ENCODE measurements at places on chromosomes 16 and 17. TPM values are rescaled to one million over a fixed set of nuclear protein-coding genes. Genes with fewer than 3 reads are reported as not detected.

CBLN1 gene
- total RNA-seq: 1.5 TPM

DNA sequence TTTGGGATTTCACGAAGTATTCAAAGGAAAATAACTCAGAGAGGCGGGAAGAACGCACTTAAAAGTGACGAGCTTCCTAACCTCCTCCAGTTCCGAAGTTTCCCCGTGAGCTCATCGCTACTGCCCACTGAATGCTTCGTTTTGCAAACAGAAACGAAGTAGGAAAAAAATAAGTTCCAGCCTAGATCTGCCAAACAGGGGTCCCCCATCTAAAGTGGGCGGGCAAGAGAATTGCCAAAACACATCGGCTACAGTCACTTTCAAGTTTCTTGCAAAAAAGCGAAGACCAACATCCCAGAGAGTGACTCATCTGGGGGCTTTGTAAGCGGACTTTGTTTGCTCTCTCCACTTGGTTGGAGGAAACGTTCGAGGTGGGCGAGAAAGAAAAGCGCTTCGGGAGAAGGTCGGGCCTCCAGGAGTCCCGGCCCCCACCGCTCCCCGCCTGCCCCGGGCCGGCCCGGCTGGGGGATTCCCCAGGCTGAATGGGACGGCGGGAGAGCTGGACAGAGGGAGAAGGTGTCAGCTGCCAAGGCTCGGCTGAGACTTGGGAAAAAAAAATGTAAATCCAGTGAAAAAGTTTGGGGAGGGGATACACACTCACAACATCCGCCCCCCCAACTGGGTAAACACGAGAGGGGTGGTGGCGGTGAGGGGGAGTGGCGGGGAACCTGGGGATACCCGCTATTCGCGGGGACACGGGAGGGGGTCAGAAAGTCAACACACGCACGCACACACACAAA, 1.0 kb downstream of the VEZF1 start:
- DNase-seq: no peak

- no peak for DNase-seq
These were observed 44.0 kb upstream of the CLEC18B start for GRCh38 chr16:74465281-74465680.

DNA sequence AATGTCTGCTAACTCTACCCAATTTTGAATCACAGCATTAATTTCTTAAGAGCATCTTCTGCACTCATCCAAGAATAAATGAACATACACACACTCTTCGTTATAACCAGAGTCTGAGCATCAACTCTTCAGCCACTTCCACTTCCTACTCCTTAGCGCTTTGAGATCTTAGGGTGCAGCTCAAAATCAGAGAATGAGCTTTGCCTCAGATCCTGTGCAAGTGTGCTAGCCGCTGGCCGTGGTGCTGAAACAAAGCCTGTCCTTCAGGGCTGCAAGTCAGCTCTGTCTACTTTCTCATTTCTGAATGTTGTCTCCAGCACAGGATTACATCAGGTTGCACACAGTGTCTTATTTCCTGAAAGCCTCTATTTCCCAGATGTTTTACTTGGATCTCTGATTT, 165.4 kb downstream of the AIPL1 start:
- no peak for DNase-seq

HOXB1 gene
- total RNA-seq: not detected

DNA sequence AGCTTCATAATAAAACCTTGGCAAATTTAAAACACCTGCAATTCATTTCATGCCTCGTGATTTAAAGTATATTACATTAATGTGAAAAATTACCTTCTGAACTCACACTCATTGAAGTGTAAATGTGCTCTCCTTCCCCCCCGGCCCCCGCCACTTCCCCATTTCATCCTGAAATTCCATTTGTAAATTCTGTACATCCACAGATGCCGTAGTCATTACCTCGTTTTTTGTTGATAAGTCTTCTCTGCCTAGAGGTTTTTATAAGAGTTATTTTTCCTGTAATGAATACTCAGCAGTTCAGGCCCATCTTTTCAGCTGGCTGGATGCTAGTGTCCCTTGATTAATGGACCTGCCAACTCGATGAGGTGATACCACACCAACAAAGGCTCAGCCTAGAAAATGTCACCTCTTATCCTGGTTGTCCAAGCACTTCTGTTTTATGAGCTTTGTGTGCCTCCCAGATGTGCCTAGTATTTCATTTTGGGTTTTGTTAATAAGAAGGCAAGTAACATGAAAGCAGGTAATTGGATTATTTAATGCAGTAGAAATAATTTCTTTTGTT, 64.8 kb upstream of the KIFC3 start:
- no peak for DNase-seq

USH1G gene
- not detected for total RNA-seq

CACNG1 gene
- not detected for total RNA-seq

DNA sequence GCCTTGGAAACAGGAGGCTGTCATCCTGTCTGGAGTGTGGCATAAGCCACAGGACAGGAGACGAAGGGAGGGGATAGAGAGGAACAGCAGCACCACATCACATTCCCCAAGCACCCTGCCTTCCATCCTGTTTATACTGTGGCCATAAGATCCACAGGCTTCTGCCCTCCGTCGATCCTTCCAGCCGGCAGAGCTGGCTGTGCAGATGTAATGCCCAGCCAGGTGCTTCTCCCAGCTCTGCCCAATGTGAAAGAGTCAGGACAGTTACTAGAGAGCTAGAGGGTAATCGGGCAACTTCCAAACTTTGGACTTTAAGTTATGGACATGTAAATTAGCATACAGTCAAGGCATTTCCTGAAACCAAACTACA, 368.4 kb downstream of the SOX9 start:
- no peak for DNase-seq

- DNase-seq: no peak
These were observed 101.8 kb downstream of the FOXL1 start for GRCh38 chr16:86680162-86680561.

DNA sequence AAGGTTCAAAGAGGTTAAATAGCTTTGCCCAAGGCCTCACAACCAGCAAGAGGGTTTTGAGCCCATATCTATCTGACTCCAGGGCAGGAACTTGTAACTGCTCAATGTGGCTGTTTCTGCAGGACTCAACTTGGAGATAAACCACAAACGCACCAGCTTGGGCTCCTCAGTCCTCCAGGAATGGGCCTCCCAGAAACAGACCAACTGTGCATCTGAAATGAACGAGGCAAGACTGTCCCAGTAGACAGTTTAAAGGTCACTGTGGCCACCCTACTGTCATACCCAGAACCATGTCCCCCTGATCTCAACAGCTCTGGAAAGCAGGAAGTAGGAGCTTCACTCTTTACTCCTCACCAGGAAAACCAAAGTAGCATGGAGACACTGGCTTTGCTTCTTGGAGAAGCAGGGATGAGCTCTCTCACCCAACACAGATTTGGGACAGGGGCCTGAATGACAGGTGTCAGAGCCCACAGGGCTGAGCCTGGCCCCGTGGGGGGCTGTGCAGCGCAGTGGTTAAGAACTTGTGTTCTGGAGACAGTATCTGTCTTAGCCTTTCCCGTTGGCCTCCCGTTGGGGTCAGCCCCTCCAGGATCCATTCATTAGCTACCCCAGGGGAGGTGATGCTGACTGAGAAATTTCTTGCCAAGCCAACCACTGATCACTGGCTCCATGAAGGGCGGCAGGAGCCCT, 2.3 kb upstream of the CALB2 start:
- DNase-seq: no peak

GRCh38 chr17:28975031-28975430, 23.7 kb upstream of the PHF12 start:
- DNase-seq: no peak

DNA sequence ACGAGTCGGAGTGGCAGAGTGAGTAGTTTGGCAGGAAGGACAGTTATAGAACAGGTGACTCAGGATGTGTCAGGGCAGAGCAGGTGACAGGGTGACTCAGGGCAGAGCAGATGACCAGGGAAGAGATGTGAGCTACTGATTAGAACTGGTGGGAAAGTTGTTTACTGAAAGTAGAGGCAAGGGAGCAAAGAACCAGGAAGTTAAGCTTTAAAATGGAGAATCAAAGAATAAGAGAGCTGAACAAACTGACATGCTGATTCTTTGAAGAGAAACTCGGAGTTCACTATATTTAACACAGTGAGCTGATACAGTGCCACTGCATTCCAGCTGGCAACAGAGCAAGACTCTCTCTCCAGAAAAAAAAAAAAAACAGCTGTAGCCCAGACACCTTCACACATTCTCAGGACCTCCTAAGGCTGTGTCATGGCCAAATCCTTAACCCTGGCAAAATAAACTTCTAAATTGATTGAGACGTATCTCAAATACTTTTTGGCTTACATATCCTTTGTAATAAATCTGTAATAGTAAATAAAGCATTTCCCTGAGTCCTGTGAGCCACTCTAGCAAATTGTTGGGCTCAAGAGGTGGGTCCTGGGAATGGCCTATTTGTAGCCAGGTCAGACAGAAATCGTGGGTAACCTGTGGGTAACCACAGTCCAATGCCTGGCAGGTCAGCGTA, 12.3 kb upstream of the UBE2I start:
- DNase-seq: no peak

DNA sequence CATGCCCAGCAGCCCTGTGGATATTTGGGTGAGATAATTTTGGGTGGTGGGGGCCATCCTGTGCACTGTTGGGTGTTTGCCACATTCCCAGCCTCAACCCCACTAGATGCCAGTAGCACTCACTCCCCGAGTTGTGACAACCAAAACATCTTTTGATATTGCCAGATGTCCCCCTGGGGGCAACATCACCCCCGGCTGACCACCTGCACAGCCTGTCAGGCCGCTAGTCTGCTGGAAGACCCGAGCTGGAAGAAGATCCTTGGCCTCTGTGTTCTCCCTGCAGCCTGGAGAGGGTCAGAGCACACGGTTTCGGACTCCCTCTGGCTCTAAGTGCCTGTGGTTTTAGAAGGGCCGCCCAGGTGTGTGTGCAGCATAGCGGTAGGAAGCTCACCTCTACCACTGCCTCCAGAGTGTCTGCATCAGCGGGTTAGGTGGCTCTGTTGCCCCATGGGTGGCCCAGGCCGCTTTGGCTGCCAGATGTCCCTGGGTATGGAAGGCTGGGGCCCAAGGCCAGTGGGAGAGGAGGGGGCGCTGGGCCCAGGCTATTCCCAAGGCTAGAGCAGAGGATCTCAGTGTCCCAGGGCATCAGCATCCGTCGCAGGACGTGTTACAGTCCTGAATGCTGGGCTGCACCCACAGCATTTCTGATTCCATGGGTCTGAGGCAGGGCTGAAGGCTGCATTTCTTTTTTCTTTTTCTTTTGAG, 195.8 kb upstream of the GSE1 start:
- peak; percentile 63 for DNase-seq

DNA sequence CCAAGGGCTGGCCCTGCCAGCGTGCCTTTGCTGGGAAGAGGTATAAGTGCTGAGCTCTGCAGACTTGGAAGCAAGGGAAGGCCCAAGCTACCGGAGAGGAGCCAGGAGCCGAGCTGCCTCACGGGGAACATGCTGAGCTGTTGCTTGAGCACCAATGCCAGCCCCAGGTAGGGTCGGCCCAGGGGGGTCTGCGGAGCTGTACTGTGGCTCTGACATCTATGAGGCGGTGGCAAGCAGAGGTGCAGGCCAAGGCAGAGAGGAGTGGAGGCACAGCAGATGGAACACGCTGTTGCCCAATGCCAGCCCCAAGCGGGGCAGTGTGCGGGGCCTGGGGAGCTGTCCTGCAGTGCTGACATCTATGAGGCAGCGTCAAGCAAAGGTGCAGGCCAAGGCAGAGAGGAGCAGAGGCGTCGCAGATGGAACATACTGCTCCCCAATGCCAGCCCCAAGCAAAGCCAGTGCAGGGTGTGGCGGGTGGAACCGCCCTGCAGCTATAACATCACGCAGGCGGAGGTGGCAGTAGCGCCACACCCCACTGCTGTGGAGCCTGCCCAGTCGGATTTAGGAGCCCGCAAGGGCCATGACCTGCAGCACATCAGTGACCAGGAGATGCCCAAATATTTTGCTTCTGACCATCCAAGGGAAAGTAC, 10.0 kb downstream of the GGA2 start:
- no peak for DNase-seq

DNA sequence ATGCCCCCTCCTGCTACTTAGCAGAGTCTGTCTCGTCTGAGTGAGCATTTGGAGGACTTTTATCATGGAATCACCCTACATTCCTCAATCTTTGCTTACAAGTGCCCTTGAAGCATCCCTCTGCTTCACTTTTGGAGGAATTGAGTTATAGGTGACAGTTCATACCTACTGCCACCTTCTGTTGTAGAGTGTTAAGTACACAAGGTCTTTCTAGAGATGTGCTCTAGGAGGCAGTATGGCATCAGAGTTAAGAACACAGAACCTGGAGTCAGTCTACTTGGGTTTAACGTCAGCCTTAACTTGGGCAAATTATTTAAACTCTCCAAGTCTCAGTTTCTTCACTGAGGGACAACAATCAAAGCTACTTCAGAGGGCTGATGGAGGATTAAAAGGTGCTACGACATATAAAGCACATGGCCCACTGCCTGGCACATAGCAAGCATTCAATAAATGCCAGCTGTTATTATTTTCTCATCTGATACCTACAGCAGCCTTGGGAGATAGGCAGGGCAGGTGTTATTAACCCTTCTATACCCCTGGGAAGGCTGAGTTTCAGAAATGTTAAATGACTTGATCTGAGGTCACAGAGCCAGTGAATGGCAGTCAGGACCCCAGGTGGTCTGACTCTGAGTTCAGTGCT, 62.2 kb downstream of the UTP18 start:
- DNase-seq: no peak

- no peak for DNase-seq
These were observed 631 bp downstream of the RETREG3 start for GRCh38 chr17:42608305-42609181.

GRCh38 chr16:89187032-89187769, 13.1 kb downstream of the SLC22A31 start:
- no peak for DNase-seq

PDILT gene
- total RNA-seq: not detected

DNA sequence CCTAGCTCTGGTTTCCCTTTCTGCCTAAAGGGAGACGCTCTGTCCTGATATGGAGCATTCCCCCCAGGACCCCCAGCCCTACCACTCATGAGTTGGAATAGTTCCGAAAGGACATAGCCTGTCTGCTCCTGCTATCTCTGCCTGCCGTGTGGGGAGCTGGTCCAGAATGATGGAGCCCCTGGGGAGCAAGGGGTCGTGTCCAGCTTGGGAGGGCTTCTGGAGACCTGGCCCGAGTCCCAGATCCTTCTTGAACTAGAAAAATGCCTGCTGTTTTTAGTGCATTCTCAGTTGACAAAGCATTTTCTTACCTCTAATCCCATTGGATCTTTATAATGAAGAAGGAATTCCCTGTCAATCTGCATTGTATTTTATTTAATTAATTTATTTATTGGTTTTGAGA, 9.1 kb upstream of the GRN start:
- DNase-seq: no peak

HOXB3 gene
- 4.2 TPM for total RNA-seq

- no peak for DNase-seq
These were observed 6.1 kb upstream of the EFTUD2 start for GRCh38 chr17:44905006-44906000.

DNA sequence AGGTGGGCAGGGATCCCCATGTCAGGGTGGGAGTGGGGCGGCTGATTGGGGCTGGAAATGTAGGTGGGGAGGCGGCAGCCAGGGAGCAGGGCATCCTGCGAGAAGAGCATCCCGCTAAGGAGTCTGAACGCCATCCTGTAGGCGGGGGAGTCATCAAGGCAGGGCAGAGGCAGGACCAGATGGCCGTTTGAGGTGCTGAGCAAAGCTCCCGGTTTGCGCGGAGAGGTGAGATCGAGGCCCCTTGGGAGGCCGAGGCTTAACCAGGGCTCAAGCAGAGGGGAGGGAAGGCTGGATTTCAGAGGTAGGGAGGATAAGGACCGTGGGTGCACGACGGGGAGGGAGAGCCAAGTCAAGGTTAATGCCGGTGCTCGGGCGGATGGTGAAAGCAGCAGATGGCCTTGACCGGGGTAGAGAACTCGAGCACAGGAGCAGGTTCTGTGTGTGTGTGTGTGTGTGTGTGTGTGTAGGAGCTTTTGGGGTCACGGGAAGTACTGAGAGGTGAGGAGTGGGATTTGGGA, 472 bp upstream of the NME2 start:
- DNase-seq: no peak

- DNase-seq: no peak
These were observed 36.6 kb downstream of the C16orf78 start for GRCh38 chr16:49410226-49410625.
